ENCODE measurements at places on chromosomes 3 and 15.

DNA sequence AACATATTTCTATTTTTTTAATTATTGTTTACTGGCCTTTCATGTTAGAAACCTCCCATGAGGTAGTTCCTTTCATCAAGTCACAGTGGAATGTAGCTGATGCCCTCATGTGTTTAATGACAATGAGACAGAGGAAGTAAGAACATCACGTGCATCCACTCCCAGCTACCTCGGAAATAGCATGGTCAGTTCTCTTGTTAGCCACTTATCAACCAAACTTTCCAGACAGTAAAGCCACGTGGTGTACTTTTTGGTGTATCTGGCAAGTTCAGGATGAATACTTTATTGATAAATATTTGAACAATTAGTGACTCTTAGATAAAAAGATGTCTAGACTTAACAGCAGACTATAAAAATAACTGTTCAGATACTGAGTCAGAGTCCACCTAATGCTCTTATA is 781.7 kb downstream of the MECOM start:
- DNase-seq = no peak

GRCh38 chr3:188633206-188633605 is 479.2 kb downstream of the LPP start:
- no peak for DNase-seq

- DNase-seq = no peak
Observed at GRCh38 chr15:39591896-39592315, 11.0 kb downstream of the THBS1 start.

GRCh38 chr3:177893331-177893730 is 642.9 kb upstream of the KCNMB2 start:
- DNase-seq = no peak

DNA sequence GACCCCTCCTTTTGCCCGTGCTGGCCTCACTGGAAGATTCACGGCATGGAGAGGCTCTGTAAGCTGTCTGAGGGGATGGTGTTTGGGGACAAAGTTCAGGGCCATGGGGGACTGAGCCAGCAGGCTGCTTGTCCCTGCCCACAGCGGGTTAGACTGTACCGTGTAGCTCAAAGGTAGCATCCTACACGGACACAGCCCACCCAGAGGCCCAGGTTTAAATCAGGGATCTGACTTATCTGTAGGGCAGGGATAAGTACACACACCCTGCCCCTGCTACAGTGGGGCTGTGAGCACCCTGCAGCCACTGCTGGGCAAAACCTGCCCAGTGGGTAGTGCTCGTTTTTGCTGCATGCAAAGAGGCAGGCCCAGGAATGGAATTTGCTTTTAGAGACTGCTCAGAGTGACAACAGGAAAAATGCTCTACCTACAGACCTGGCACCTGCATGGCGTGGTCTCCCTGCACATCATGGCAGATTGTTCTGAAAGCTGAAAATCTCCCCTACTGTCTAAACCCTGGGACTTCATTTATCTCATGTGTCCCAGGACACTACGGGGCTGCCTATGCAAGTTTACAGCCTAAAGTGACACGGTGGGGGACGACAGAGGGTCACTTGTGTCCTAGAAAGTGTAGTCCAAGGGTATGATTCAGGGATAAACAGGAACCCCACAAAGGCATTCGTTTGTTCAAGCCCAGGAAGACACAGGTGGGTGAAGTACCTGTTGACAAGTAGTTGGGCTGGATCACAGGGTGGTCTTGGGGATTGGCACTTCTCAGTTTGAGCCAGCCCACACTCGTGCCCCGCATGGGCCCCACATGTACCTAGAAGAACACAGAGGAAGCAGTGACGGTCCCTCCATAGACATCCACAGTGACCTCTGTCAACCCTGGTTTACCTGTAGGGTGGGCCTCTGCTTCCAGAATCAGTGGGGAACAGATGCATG is 27.7 kb downstream of the CHDH start:
- no peak for DNase-seq

- DNase-seq = no peak
Observed at GRCh38 chr15:78004222-78004727, 73.2 kb downstream of the TBC1D2B start.

GRCh38 chr3:185399737-185400667 is 37.1 kb downstream of the MAP3K13 start:
- DNase-seq = peak; percentile 12

DNA sequence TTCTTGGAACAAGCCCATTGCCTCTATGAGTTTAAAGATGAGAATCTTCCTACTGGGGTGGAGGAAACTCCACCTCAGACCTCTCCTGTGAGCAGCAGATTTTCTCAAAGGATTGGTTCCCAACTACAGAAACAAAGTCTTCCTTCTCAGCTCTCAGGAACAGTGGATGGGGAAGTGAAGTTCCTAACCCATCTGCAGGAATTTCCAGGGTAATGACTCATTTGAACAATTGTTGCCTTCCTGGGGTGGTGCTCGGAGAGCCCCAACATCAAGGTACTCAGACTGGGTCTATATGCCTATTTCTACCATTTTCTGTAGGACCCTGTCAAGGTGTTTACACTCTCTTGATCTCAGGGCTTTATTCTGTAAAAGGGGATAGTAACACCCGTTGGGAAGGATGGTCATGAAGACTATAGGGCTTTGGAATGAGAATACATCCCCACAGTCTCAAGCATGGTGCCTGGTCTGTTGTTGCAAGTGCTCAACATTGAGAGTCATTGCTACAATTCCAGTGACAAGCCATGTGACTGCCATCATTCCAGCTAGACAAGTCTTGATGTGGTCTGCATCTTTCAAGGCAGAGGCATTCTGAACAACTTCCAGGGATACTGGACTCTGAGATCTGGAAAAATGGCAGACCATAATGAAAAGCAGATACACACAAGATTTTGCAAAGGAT is 33.0 kb downstream of the TRIM42 start:
- no peak for DNase-seq

DNA sequence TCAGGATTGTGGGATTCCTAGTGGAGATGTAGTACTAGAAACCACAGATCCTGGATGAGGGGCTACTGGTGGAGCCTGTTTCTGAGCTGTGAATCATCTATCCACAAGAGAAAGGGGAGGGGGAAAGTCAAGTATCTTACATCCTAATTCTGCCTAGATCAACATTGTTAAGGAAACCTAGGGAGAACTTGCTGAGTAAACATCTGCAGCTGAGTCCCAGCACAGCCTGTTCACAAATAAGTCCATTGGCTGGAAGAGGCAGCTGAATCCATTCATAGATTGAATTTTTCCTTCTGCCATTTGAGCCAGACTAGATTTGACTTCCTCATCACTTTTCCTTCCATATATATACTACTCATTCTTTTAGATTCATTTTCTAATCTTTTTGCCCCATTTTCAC is 460.5 kb downstream of the TUSC7 start:
- no peak for DNase-seq

- DNase-seq = no peak
Observed at GRCh38 chr3:185401319-185401955, 38.5 kb downstream of the MAP3K13 start.

- no peak for DNase-seq
Observed at GRCh38 chr3:171378586-171378985, 81.6 kb downstream of the TNIK start.

DNA sequence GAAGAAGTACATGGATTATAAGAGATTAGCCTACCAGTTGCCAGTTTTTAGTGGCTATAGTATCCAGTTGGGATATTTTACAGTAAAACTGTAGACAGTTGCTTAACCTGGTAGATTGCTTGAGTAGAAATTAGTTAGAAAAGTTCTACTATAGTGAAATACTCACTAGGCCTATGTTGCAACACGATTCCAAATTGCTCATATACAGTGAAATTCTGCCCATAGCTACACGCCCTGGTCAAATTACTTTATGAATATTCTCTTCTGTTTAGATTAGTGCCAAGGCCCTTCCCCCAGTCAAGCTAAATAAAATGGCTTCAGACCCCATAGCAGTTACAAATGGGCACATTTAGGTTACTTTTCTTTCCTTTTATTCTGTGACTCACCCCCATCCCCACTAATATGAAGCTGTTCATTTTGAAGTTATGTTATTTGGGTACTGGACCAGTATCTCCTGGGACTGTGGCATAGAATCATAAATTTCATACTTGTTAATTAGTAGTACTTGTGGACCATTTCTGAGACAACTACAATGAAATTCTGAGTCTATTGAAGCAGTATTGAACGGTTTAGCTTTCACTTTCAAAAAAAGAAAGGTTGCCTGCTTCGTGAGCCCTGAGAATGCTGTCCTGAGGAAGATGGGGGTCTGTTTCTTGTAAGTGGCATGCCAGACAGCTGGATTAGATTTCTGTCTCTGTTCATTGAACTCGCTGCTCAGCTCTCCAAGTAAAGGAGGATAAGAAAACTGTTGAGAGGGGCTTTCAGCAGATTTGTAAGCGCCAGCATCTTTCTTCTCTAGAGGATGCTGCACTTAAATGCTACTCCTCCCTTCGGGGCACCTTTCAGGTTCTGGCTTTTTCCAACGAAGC is 65.8 kb upstream of the CFAP20DC start:
- DNase-seq = no peak

GRCh38 chr15:66845266-66845785 is 143.3 kb downstream of the SMAD6 start:
- no peak for DNase-seq
